ENCODE measurements at places on chromosomes 4 and X.

DNA sequence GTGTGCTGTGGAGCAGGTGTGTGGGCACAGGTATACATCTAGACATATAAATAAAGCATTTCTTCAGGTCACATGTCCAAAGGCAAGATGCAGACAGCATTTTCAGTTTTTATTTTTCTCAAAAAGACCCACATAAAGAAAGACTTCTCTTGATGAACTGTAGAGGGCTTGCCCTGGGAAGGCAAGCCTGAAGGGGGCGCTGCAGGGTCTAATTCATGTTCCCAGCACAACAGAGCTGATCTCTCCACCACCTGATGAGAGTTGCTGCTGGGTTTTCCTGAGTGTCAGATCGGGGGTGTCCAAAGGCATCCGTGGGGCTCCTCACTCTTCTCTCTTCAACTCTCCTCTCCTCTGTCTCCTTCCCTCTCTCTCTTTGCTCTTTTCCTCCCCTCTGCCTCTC is 26.6 kb downstream of the ADRA2C start:
- DNase-seq: no peak

DNA sequence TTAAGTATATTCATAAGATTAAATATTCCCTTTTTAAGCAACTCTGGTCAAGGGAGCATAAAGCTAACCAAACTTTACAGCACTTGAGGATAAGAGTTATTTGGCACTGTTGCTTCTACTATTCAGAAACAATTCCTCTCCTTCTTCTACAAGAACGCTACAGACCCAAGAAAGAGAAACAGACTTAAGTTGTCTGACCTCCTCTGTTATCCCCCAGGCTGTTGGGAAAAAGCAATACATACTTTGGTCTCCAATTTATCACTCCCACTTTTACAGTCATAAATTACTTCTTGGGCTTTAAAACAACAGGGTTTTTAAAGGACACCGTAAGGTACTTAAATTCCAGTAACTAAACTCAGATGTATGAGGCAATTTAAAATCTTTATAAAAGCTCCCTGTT is 147.4 kb downstream of the COL25A1 start:
- no peak for DNase-seq

- DNase-seq: no peak
Observed at GRCh38 chr4:35604724-35605123, 639.6 kb downstream of the ARAP2 start.

DNA sequence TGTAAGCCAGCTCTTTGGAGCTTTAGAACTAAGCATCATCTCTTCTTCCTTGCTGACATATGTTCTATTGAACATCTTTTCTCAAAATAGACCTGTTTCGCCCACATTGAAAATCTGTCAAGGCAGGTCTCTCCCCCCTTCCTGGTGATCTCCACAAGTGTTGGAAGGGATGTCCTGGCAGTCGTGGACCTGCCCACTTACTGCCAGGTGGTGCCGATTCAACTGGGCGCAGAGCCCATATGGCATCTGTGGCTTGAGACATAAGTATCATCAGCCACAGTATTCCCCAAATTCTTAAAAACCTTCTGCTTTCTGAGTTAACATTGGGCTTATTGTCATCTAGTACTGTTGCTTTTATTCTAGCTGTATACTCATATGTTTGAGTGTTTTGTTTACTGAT is 969.3 kb upstream of the FTHL17 start:
- DNase-seq: no peak

DNA sequence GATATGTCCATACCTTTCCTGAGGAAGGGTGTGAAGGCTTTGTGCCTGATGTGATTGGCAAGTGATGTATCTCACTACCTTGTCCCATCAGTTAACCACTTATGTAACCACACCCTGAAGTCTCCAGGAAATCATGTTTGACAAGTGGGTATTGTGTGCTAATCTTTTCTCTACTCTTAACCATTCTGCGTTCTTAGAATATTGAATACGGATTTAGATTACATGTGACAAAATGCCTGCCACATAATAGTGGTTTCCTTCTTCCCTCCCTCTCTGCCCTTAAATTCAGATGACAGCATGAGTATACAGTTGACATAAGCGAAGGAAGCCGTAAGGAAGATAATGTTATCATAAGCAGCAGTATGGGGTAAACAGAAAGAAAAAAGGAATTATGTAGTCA is 108.4 kb downstream of the KLHL8 start:
- DNase-seq: no peak

DNA sequence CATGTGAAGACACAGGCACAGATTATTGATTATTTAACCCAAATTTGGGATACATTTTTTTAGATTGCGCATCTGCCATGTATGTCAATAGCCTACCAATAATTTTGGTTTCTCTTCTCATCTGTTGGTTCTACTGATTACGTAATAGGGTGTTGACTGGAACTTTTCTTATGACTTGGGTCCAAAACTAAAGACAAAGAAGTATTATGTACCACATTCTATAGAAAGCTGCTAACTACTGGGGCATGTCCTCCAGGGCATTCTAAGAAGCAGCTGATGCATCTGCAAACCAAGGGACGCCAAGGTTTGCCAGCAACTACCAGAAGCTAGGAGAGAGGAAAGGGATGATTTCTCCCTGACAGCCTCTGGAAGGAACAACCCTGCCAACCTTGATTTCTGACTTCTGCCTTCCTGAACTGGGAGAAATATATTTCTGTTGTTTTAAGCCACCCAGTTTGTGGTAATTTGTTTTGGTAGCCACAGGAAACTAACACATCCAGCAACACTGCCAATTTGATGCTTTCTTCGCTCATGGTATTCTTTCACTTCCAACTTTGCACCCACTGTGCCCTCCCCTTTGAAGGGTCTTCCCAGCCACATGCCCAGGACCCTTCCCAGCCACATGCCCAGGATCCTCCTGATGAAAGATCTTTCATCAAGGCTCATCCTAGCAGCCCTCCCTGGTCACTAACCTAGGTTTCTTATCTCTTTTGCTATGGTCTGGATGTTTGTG is 15.9 kb upstream of the TLR1 start:
- DNase-seq: no peak

GRCh38 chr4:189021831-189022230 is 882.6 kb downstream of the TRIML1 start:
- no peak for DNase-seq

- no peak for DNase-seq
Observed at GRCh38 chrX:119745283-119745848, 13.0 kb upstream of the SOWAHD start.

DNA sequence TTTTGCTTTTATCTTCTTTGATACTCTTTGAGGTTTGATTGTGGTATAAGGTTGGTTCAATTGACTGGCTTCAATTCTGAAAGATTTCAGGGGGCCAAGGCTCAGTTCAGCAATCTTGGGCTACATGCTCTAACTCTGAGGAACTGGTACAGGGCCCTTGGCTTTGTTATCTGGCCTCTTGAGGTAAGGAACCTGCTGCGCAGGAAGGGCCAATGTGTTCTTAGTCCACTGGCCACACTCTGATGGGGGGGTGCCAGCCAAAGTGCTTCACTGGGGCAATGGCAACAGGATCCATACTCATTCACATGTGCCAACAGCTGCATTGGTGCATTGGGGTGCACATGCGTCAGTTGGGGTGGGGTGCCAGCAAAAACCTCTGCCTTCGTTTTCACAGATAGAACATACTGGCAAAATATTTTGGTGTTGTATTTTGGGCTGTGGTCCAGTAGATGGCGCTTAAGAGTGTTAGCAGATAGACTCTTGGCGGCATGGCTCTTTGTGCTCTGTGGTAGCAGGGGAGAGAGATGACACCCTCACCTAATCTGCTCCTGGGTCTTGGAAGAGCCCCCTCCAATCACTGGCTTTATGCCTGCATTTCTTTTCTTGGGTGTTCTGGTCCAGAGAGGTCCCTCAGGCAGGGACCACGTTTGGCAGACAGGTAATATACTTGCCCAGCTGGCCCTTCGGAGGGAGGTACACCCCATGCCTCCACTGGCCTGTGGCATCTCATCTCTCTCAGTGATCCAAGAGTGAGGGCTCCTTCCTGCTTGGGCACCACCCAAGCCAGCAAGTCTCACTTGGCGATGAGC is 42.9 kb downstream of the NDST3 start:
- DNase-seq: no peak

GRCh38 chr4:173490817-173491528 is 39.1 kb downstream of the HAND2 start:
- no peak for DNase-seq

- no peak for DNase-seq
Observed at GRCh38 chr4:807792-808191, 18.1 kb downstream of the CPLX1 start.

GRCh38 chr4:160082432-160083207 is 979.7 kb downstream of the RAPGEF2 start:
- DNase-seq: no peak

DNA sequence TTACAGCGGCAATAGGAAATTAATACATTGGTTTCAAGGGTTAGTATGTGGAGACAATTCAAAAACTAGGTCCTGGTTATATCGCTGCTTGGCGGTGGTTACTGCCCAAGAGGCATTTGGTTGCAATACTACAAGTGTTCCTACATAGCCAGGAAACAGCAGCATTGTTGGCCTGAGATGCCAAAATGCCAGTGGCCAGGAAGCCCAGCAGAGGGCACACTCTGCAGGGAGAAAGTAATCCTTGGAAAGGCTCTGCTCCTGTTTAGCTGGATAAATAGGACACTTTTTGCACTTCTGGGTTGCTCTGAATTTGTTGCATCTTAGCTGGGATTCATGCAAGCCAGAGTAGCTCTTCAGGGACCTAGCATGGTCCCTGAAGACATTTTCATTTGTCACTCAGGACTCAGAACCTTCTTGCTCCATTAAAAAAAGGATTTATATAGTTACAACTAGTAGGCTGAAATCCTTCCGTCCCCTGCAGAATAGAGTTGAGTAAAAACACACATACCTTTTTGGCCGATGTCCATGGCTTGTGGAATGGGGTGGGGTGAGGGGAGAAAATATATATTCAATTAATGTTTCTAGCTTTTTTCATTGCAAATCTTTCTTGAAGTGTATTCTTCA is 8.1 kb upstream of the GPR119 start:
- DNase-seq: peak; percentile 23

GRCh38 chr4:173682609-173683008 is 152.6 kb upstream of the HAND2 start:
- DNase-seq: no peak

GRCh38 chr4:113468165-113469022 is 293.1 kb downstream of the CAMK2D start:
- peak; percentile 88 for DNase-seq

DNA sequence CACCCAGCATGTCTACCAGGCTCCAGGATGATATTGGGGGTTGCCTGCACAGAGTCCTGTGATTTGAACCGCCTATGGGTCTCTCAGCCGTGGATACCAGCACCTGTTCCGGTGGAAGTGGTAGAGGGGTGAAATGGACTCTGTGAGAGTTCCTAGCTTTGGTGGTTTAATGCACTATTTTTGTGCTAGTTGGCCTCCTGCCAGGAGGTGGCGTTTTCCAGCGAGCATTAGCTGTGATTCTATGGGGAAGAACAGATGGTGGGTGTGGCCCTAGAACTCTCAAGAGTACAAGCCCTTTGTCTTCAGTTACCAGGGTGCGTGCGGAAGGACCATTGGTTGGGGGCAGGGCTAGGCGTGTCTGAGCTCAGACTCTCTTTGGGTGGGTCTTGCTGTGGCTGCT is 316.9 kb upstream of the AMOT start:
- no peak for DNase-seq

- no peak for DNase-seq
Observed at GRCh38 chrX:132957211-132958090, 978 bp downstream of the HS6ST2 start.

DNA sequence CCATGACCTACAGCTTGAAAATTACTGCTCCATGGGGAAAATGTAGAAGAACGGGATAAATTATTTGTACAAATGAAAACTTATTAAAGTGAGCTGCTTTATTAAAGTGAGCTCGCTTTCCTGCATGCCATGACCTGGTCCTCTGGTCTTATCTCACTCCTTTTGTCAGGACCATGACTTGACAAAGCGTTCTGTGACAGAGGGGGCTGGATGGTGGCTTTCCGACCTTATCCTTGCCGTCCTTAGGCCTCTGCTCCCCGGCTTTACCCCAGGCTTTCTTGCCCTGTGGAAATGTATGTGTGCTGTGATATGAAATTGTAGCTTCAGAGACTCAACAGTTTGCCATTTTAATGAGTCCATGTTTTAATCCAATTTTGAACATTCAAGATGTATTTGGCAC is 44.0 kb upstream of the FBXW7 start:
- DNase-seq: no peak

DNA sequence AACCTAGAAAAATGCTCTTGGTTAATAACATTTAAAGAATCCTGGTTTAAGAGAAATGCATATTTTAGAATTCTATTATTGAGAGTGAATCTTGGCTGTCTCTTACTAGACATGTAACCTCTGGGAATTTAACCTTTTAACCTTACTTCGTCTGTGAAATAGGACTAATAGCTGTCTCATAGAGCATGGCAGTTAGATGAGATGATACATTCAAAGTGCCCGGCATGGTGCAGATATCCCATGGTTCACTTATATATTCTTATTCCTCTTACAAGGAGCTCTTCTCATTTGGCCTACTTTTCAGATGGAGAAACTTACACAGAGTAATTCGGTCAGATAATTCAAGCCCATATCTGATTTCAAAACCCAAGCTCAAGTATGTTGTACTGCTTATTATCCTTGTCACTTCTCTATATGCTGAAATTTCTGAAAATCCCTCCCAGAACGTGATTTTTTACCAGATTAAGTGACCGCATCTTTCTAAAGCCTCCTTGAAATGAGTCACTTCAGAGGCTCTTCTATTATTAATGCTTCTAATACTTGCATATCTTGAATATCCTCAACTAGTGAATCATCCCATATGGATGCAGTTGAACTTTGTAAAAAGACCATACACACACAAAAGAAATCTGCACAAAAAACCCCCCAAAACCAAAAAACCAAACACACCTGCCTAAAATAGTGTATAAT is 4.9 kb downstream of the CDKN2AIP start:
- DNase-seq: no peak

GRCh38 chrX:8632924-8633323 is 99.0 kb downstream of the ANOS1 start:
- DNase-seq: no peak

GRCh38 chr4:146439437-146439836 is 82.3 kb downstream of the SLC10A7 start:
- DNase-seq: no peak

GRCh38 chrX:125298871-125299270 is 20.8 kb upstream of the TEX13C start:
- no peak for DNase-seq

DNA sequence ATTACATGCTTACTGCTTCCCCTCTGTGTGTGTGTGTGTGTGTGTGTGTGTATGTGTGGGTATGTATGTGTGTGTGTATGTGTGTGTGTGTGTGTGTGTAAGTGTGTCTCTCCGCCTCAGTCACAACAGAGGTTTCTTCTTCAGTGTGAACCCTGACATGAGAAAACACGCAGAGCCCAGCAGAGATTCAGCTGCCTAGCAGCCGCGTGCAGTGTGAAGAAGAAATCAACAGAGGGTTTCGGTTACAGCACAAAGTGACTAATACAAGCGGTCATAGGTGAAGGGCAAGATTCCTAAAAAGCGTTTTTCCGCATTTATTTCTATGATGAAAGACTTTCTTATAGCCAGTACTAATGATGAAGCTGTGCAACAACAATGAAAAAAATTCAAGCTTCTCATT is 55.3 kb upstream of the ZFP42 start:
- DNase-seq: no peak

GRCh38 chr4:21768349-21769310 is 179.9 kb downstream of the KCNIP4 start:
- no peak for DNase-seq

Data from mucosa of gallbladder (tissue), 1 donor.